AG20443 (cell line): ENCODE measurements at places on chromosomes 12 and 14.

DNA sequence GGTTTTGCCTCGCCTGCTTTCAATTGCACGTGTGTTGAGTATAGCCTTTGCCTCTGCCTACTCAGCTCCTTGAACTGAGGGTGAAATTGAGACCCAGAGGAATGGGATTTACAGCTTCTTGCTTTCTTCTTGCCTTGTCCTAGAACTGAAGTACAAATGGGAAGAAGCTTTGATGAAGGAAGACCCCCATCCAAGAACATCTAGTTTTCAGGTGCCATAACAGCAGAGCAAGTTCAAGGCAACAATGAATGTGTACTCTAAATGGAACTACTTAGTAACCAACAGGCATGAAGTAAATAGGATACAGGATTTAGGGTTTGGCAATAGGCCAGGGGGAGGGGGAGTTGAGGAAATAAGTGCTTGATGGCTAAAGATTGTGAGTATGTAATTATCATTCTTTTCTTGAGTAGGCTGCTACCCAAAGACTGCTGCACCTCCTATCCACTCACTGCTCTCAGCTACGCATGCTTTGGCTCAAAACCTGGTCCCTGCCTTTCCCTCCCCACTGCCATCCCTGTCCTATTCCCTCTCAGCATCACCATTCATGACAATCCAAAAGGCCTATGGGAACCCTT lies 2.1 kb downstream of the GPX2 start:
- DNase-seq, result no peak

DNA sequence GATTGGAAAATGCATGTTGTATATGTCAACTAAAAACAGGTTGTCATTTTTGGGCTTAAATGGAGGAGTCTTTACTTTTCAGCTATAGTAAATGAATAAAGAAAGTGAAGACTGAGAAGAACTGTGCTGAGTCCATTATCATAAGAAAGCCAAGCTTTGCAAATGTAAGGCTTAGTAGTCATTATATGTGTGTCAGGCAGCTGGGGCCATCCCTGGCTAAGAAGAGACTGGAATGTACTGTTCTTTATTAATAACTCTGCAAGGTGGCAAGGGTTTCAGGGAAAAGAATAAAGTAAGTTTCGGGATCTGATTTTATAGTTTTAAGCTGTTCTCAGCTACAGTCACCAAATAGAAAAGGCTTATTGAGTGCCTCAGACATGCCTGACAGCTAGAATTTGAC lies 48.7 kb downstream of the SRGAP1 start:
- DNase-seq, result no peak

- no peak for DNase-seq
Measured at GRCh38 chr12:62712681-62713573, 222.0 kb downstream of the PPM1H start.

DNA sequence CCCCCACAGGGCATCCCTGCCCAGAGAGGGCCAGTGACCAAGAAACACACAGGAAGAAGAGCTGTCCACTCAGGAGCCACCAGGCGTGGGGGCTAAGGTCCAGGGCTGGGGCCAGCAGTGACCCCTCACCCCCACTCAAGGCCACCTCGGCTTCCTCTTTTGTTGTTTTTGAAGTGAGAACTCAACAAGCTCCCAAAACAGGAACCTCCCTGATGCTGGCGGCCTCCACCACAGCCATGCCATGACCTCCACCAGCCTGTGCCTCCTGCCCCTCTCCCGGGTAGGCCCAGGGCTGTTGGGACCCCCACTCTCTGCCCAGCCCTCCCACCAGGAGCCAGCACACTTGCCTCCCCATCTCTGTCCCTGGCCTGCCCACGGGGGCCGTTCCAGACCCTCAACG lies 7.8 kb downstream of the AKT1 start:
- no peak for DNase-seq

- DNase-seq, result no peak
Measured at GRCh38 chr14:100100032-100100703, 34.9 kb downstream of the EVL start.

DNA sequence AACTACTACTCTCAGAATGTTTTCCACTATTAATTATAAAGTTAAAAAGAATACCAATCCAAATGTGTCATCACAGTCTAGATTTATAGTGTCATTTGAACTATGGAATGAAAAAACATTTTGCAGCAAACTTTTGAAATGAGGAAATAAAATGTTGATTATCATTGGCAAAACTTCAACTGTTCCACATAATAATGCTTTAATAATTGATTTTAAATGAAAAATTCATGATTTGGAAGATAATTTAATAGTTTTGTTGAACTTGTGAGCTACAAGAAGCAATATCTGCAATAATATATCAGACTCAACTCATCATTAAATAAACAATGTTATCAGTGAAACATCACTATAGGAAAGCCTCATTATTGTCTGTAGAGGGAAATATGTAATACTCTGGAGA lies 48.2 kb upstream of the DCN start:
- no peak for DNase-seq

- peak; percentile 22 for DNase-seq
Measured at GRCh38 chr12:77724367-77724957, 106.2 kb upstream of the NAV3 start.

GRCh38 chr12:11595080-11595479 lies 54.4 kb upstream of the ETV6 start:
- DNase-seq, result no peak

DNA sequence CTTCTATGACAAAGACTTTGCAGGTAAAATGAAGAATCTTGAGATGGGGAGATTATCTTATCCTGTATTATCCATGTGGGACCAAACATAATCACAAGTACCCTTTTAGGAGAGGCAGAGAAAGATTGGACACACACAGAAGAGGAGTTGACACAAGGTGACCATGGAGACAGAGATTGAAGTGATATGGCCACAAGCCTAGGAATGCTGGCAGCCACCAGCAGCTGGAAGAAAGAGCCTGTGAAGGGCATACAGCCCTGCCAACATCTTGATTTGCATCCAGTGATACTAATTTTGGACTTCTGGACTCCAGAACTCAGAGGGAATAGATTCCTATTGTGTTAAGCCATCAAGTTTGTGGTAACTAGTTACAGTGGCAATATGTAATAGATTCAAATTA lies 78.1 kb downstream of the RPS29 start:
- no peak for DNase-seq

DNA sequence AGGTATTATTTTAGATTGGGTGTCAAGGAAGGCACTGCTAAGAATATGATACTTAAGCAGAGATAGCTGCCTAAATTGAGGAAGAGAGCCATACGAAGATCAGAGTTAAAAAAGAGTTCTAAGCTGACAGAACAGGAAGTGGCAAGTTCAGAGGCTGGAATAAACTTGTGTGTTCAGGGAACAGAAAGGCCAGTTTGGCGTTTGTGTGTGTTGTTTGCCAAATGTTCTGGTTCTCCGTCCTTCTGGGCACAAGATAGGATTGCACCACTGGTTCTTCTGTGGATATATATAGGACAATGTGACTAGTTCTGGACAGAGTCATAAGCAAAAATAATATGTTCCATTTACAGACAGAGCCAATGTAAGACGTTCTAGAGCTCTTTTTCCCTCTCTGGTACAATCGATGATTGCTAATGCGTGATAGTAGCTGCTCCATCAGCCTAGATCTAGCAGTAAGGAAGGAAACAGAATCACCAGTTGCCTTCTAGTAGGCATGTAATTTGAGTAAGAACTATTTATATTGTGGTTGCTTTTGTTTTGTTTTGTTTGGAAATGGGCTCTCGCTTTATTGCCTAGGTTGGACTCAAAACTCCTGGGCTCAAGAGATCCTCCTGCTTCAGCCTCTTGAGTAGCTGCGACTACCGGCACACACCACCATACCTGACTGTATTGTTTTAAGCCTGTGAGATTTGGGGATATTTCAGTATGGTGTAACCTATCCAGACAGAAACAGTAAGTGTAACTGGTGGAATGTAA lies 7.4 kb downstream of the BBS10 start:
- no peak for DNase-seq

DNA sequence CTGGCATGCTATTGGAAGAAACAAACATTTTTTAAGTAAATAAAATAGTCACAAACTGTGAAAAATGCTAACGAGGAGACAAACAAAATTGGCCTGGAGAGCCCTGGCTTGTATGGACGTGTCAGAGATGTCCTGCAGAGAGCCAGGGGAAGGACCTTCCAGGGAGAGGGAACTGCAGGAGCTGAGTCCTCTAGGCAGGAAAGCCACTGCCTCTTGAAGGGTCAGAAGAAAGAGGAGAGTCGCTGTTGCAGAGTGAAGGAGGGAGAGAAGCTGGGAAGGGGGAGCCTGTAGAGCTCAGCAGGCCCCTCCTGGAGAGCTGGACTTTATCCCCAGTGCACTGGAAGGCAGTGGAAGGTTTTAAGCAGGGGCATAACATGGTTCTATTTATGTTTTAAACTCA lies 80.3 kb upstream of the PWP1 start:
- no peak for DNase-seq

- DNase-seq, result no peak
Measured at GRCh38 chr12:49577589-49578315, 9.8 kb upstream of the MCRS1 start.

GRCh38 chr12:9751204-9752144 lies 9.2 kb downstream of the CD69 start:
- peak; percentile 56 for DNase-seq

DNA sequence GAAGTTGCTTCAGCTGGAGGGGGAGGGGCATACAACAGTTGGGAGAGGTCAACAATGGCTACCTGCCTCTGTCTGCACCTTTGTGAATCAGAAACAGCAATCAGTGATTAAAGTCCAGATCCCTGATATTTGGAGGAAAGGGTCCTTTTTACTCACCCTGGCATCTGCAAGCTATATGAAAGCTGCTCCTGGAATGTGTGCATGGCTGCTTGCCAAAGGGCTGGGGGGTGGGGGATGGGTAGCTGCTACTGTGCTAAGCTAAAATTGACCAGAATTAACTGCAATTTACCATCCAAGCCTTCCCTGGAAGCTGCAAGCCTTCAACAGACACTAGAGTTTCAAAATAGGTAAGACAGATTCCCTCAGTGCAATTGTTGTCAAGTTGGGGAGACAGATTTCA lies 13.5 kb upstream of the GTF2A1 start:
- no peak for DNase-seq

- DNase-seq, result no peak
Measured at GRCh38 chr14:97887690-97888089, 1090.5 kb downstream of the VRK1 start.

GRCh38 chr12:40144023-40144422 lies 38.1 kb upstream of the SLC2A13 start:
- DNase-seq, result no peak

DNA sequence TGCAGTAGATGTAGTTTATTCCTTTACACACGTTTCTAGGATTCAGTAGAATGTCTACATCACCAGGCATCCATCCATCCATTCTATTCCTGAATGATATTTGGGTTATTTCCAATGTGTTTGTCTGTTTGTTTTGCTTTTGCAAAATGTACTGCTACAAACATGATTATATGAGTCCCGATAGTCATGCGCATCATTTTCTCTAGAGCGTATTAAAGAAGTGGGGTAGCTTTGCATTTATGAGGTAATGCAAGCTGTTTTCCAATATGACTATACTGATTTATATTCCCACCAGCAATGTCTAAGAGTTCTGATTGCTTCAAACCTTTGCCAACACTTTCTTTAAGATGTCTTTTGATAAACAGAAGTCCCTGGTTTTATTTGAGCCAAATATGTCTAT lies 253.2 kb downstream of the NOVA1 start:
- DNase-seq, result no peak

GRCh38 chr14:93019367-93019843 lies 96.3 kb downstream of the ITPK1 start:
- no peak for DNase-seq

GRCh38 chr12:42786400-42787148 lies 197.0 kb upstream of the PRICKLE1 start:
- no peak for DNase-seq

DNA sequence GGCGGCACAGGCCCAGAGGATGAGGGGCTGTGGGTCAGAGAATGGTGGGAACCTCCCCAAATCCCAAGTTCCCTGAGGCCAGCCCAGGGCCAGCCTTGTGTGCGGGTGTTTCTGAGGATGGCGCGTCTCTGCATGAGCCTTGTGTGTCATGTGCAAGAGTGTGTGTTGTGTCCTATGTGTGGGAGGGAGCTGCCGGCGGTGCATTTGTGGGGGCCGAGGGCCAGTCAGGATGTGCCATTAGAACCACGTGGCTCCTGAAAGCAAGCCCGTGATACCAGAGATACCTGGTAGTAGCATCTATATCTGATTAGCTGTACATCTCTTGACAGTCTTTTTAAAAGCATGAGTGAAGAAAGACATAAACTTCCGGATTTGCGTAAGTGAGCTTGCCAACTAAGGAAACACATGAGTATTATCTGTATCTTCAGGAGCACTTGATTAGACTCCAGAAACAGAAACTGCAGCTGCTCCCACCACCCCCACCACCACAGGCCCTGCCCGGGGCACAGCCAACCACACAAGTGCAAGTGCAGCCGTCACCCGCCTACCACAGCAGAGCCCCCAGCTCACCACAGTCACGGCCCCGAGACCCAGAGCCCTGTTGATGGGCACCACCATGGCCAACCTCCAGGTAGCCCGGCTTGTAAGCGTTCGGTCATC lies 19.2 kb downstream of the DDX51 start:
- DNase-seq, result no peak

- no peak for DNase-seq
Measured at GRCh38 chr12:124479680-124480468, 87.5 kb downstream of the NCOR2 start.

DNA sequence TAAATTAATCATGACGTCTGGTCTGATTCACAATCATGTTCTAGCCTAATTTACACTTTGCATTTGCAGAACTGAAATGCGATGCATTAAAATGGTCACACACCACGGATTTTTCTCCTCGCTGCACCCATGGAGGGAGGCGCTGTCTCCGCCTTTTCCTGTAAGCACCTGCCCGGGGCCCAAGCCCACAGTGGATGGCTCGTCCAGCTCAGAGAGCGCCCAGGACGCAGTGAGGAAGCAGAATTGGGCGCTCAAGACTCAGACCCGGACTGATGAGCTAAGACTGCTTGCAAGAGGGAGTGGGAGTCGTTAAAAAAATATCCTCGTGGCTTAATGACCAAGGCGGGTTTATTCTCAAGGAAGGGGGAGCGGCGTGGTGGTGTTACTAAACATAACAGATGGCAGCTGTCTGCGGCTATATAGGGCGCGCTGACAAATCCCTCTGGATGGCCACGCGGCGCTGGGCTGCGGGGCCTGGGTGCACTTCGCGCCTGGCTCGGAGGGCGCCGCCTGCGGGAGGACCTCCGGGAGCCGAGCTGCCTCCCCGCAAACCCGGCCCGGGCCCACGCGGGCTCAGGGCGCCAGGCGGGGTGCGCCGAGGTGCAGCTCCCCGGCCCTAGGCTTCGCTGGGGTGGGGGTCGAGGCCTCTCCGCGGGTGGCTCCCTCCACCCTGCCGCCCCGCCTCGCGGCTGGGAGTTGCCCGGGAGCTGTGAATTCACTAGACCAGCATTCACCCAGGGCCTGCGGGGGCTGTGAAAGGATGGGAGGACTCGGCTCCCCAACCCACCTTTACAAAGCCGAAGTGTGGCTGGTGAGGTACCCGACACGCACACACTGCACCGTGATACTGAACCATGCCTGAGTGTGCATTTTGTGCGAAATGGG lies 78.7 kb downstream of the PPM1A start:
- peak; percentile 20 for DNase-seq

GRCh38 chr12:15278816-15279658 lies 43.3 kb upstream of the PTPRO start:
- DNase-seq, result peak; percentile 63
